ENCODE measurements at places on chromosomes 3 and 15.
A peak's percentile ranks its signal among the peaks of the same experiment; 100 is the strongest.

- DNase-seq: peak; percentile 82
These were observed 2.3 kb upstream of the HAPLN3 start for GRCh38 chr15:88897456-88898194.

DNA sequence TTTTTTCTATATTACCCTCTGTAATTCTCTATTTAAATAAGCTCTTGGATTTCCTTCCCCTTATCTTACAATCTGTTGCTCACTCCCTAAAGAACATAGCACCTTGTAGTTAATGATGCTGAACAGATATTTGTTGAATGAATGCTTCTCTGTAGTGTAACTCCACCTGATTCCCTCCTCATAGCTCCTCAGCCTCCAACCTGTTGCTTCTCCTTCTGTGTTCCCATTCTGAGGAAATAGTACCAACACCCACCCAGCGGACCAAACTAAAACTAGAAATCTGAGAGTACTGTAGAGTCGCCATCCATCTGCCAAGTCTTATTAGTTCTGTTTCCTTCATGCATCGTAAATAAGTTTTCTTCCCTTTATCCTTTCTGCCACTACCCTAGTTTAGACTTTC is 55.5 kb upstream of the GNB4 start:
- no peak for DNase-seq

DNA sequence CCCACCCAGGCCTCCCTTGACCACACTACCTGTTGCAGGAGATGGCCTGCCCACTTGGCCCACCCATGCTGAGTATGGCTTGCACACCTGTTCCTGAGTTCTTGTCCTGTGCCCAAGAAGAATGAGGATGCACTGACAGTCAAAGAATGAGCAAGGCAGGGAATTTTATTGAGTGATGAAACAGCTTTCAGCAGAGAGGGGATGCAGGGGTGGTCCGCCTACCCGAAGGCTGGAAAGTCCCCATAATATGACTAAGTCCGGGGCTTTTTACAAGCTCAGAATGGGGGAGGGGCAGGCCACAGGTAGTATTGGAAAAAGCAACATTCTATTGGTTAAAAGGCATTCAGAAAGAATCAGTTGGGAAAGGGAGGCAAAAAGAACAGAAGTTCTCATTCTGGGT is 29.9 kb upstream of the RNU6-1 start:
- no peak for DNase-seq

- DNase-seq: no peak
These were observed 22.6 kb upstream of the SLCO2A1 start for GRCh38 chr3:134052370-134052769.

DNA sequence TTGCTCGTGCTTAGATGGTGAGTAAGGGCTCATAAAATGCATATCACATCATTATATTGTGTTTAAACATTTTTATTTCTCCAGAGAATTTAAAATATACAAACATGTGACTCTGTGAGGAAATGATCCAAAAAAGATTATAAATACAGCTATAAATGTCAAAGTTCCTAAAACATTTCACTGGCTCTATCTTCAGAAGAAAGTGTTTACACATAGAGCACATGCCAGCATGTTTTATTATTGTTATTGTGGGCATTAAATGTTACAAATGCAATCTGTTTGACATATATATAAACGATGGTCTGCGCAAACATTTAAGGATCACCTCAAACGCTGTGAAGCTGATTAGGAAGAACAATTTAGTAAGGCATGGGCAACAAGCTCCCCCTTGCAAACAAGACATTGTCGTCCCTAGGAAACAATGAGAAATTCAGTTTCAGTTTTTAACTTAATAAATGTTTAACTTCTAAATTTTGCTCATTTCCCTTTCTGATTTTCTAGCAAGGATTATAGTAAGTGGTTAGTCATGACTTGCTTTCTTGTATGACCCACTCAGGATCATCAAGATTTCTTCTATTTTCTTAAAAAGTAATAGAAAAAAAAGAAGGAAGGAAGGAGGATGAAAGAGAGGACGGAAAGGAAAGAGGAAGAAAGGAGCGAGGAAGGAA is 207.5 kb downstream of the SATB1 start:
- no peak for DNase-seq

- DNase-seq: no peak
These were observed 24.1 kb upstream of the MRPL3 start for GRCh38 chr3:131526801-131527347.

DNA sequence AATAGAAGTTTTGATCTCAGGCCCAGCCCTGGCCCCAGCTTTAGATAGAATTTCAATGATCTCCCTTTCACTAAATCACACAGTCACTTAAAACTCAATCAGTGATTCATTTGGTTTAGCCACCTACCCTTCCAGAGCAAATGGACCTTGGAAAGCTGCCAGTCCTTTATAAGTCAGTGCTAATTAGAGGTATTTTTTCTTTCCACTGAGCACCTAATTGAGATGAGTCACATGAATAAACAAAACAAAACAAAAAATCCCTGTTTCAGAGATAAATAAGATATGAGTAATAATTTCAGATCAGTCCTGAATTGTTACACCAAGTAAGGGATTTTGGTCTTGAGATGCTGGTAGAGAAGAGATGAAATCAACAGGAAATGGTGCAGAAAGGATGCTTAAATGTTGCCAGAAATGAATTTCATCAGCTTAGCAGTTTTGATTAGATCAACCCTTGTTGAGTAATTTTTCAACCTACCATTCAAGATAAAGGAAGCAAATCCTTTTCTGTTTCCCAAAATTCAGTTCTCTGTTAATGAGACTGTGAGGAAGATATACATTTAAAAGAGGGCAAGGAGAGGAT is 352.0 kb upstream of the COL8A1 start:
- DNase-seq: no peak

- no peak for DNase-seq
These were observed 5.3 kb upstream of the CEMIP start for GRCh38 chr15:80773792-80774352.

DNA sequence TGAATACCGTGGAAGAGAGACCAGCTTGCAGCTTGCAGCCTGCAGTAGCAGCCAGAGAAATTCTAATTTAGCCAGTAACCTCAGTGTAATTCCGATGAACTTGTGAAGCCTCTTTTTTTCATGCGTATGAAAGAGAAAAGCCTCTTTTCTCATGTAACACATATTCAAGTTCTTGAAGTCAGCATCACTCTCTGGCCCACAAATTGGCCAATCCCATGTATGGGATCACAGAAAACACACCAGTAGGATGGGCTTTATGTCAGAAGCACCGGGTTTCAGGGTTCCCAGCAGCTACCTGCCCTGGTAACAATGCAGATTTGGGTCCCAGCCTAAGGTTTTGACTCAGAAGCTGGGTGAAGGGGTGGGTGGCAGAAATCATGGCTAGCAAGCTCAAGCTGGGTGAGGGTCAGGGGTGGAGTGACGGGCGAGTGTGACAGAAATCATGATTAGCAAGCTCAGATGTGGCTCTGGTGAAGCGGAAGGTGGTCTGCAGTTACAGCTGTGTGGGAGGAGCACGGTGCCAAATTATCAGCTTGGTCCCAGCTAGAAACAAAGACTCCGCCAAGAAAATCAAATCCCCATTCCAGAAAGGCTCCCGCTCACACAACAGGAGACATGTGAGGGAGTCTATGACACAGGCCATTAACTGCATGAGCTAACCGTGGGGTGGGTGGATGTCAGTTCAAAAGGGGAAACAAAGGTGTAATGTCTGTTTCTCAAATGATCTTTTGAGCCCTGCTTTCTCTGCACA is 86.6 kb downstream of the SNRK start:
- DNase-seq: no peak

GRCh38 chr3:157981819-157982218 is 124.4 kb downstream of the SHOX2 start:
- no peak for DNase-seq

- peak; percentile 31 for DNase-seq
These were observed 798.8 kb downstream of the OTOL1 start for GRCh38 chr3:162295323-162295983.

DNA sequence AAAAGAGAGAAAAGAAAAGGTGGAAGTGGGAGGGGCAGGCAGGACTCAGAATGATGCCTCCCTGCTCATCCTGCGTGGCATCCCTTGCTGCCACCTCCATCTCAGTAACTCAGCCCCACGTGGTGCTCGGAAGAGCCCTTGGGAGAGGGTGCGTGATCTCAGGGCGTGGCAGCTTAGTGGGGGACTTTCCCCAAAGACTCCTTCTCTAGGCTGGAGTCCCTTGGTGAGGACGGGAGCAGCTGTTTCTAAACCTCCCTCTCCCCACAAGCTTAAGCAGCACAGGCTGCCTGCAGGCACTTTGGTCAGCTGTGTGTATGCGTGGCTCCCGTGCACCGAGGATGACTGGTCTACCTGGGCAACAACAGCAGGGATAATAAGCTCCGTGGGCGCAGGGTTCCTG is 7.4 kb upstream of the ANPEP start:
- DNase-seq: no peak
